ENCODE measurements at places on chromosomes 13 and 19.

DNA sequence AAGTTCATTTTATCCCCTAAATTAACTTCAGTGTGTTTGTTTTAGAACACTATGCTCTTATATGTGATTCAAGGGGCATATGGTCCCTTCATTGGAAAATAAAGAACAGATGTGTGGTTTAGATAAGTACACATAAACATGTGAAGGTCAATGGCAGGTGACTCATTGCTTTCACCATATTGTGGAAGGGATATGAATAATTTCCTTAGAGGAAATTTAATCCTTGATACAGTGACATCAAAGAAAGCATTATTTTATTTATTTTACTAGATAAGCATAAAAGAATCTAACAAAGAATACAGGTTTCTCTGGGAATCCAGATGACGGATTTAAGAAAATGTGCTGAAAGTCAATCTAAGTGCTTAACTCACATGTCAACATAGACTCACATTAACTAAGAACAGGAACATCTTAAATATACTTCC lies 373.5 kb downstream of the KCTD12 start:
- peak; percentile 32 for ATAC-seq

GRCh38 chr19:13334801-13335481 lies 171.3 kb downstream of the CACNA1A start:
- ATAC-seq, result no peak

- no peak for ATAC-seq
Observed at GRCh38 chr19:58003174-58003828, 681 bp upstream of the ZNF606 start.

DNA sequence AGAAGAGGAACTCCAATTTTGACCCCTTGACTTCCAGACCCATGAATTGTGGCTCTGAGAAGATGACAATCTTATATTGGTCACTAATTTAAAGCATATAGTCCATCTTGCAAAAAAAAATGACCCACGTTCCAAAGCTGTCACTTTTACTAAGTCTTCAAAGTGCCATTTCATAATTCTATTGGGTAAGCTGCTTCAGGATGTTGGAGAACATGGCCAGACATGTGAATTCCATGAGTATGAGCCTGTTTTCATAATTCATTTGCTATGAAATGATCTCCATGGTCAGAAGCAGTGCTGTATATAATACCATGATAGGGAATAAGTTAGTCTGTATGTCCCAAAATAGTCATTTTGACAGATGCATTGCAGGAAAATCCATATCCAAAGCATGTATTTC lies 1787.3 kb downstream of the SLITRK5 start:
- ATAC-seq, result no peak

- peak; percentile 68 for ATAC-seq
Observed at GRCh38 chr13:95704510-95704909, 27.6 kb downstream of the DNAJC3 start.

- ATAC-seq, result peak; percentile 67
Observed at GRCh38 chr13:43879755-43880181, at the start of gene LACC1. Gene LACC1, plus strand, starts transcription at chr13:43879904. Its CDS starts 1,082 bp downstream, at chr13:43880986.

GRCh38 chr19:7799640-7800355 lies 30.2 kb upstream of the EVI5L start:
- ATAC-seq, result peak; percentile 86

DNA sequence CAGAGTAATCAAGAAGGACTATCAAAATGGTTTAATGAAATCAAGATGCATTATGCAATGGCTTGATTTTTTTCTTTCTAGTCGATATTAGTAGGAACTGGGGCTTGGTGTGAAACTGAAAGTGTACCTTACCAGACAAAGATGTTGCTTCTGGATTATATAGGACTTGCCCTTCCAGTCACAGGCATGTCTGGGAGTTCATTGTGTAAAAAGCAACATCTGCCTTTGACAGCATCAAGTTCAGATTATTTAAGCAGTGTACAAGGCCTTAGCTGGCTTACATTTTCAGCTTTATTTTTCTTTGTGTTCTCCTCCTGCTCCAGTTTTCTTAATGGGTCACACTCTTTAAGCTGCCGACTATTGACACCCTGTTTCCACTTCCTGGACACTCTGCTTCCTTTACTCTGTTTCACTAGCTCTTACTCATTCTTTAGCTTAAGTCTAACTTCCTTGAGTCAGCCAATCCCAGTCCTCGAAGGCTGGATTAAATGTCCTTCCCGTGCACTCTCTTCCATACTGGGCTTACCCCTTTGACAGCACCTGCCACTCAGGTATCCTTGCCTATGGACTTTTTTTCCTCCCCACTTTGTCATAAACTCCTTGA lies 29.4 kb upstream of the OLFM4 start:
- no peak for ATAC-seq

- ATAC-seq, result no peak
Observed at GRCh38 chr19:15240515-15240914, 8.3 kb upstream of the EPHX3 start.

DNA sequence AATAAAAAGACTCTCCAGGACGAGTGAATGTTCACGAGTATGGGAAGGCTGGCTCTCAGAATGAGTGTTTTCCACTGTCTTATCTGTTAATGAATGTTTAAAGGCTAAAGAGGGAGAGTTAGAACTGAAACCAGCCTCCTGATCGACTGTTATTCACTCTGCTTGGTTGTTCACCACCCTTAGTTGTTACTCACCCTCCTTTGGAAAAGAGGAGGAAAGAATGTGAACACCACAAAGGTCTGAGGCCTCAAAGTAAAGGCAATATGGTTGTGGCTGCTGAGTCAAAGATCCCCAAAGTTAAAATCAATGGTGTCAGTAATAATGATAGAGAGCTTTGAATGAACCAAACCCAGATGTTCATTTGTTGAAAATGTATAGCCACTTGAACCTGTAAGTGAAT lies 1793.2 kb upstream of the PCDH20 start:
- peak; percentile 35 for ATAC-seq

DNA sequence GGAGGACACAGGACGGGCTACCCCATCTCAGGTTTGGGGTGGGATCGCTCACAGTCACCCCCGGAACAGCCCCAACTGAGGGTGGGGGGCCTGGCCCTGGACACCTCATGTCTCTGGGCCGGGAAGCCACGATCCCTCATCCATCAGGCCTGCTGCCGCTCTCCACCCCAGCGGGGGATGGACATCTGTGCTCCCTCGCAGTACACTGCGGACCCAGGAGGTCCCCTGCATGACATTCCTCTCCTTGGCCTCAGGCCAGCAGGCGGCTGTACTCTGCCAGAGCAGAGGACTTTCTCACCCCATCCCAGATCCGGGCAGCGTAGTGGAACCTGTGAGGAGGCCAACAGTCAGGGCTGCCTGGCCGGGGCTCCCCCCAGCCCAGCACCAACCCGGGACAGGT lies 15.5 kb downstream of the IRGC start:
- no peak for ATAC-seq

GRCh38 chr13:106619688-106620555 lies 52.0 kb upstream of the ARGLU1 start:
- ATAC-seq, result peak; percentile 98
